Activated gamma-delta T cell treated with anti-CD3 and anti-CD28 coated beads, Interleukin-2, amount 50 U/mL, for 16 hours (primary cell): ENCODE measurements at places on chromosomes 5 and 9.

DNA sequence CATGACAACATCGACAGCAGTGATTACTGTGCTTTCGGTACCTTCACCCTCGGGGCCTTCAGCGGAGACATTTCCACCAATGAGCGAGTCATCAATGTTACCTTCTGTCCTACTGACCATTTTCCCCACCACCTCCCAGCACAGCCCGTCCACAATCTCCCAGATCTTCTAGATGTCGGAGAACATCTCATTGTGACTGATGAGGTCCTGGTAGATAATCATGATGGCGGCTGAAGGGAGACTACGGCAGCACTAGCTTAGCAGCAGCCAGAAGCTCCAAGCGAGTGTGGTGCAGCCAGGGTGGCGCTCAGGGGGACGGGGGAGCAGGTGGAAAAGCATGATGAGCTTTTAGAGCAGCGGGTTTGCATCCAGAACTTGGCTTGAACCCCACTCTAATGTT is 379.0 kb downstream of the TLR4 start:
- DNase-seq = no peak

- DNase-seq = no peak
These were observed 27.1 kb upstream of the BASP1 start for GRCh38 chr5:17190242-17190778.

- no peak for DNase-seq
These were observed 271.5 kb downstream of the CCDC171 start for GRCh38 chr9:15824310-15824709.

GRCh38 chr5:77845324-77845646 is 69.1 kb upstream of the TBCA start:
- no peak for DNase-seq

GRCh38 chr9:134518004-134518606 is 123.5 kb upstream of the COL5A1 start:
- DNase-seq = no peak

GRCh38 chr5:11128021-11128420 is 367.0 kb upstream of the DAP start:
- DNase-seq = no peak

DNA sequence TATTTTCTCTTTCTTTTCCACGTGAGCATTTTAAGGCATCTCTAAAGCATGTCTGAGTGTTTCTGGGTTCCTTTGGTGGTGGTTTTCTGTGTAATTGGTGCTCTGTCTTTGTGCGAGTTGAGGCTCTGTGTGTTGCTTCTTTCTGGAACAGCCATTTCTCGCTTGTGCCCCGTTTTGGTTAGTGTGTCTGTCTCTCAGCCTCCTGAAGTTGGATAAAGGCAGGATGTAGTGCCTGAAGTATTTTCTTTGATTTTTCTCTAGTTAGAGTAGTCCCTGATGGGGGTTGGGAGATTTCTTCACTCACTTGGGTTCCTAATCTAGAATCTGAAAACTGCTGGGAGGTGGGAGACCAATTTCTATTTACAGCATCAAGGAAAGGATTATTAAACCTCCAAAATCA is 129.7 kb upstream of the TMEM161B start:
- DNase-seq = no peak

DNA sequence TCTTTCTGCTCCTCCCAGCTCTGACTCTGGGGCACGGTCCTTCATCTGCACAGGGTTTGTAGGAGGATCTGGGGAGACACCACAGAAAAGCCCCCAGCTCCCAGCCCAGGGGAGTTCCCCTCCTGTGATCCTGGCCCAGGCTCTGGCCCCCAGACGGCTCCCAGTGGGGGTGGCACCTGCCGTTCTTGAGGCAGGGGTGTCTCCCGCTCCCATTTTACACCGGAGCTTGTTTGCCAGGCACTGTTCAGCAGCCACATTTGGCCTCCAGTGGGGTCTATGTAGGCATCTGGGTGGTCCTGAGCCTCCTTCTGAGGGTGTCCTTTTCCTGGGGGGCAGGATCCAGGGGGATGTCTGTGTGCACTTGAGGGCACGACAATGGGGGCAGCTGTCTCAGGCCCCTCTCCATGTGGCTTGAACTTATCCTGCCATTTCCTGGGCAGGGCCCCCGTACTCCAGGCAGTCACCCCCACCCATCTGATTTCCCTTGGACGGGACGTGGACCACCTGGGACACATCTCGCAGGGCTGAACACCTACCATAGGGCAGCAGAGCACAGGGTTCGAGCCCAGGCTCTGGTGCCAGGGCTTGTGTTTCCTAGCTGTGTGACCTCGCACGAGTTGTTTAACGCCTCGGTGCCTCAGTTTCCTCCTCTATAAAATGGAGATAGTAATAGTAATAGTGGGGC is 275.0 kb upstream of the MVB12B start:
- DNase-seq = no peak

- DNase-seq = no peak
These were observed 37.6 kb downstream of the HRH2 start for GRCh38 chr5:175695161-175696126.
